ENCODE measurements at places on chromosomes 11 and 22.
A peak's percentile ranks its signal among the peaks of the same experiment; 100 is the strongest.

DNA sequence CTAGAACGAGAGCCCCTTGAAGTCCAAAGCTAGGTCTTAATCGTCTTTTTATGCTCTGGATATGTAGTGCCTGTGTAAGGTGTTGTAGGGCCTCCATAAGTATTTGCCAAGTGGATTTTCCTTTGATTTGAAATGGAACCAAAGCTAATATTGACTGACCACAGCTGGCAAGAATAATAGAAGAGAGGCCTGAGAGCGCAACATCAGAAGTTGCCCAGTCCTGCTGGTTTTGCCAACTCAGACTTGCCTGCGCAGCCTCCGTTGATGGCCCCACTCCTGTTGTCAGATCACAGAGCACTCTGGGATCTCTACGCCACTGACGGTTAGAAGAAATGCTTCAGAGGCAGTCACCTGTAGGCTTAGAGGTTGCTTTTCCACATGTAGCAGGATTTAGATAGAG is 251.2 kb downstream of the TENM4 start:
- DNase-seq, result no peak

DNA sequence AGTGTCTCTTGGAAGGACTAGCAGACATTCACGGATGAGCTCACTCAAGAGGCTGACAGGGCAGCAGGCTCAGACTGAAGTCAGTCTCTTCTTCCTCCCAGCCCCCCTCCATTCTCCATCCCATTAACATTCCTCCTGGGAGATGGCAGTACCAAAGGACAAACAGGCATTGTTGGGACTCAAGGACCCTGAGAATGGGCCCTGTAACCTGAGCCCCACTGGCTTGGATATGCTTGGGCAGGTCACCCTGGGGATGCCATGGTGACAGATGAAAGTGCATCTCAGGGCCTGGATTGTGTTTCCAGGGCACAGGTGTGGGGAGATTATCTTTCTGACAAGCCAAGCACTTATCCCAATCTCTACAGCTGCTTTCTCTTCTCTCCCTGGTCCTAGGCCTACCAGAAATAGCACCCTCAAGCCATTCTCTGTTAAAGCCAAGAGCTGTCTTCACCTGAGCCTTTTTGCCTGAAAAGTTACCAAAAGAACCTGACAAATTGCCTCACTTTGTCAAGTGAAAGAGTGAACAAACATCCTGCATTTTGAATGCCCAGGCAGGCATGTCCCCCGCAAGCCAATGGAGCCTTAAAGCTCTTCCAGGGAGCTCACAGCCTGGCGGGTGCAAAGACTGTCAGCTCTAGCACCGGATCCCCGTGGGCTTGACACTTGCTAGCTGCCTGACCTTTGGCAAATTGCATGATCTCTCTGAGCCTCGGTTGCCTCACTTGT is 366.0 kb upstream of the NARS2 start:
- DNase-seq, result no peak

GRCh38 chr11:73345481-73346160 is 30.6 kb upstream of the RELT start:
- no peak for DNase-seq

GRCh38 chr11:120658071-120658423 is 146.5 kb downstream of the GRIK4 start:
- no peak for DNase-seq

DNA sequence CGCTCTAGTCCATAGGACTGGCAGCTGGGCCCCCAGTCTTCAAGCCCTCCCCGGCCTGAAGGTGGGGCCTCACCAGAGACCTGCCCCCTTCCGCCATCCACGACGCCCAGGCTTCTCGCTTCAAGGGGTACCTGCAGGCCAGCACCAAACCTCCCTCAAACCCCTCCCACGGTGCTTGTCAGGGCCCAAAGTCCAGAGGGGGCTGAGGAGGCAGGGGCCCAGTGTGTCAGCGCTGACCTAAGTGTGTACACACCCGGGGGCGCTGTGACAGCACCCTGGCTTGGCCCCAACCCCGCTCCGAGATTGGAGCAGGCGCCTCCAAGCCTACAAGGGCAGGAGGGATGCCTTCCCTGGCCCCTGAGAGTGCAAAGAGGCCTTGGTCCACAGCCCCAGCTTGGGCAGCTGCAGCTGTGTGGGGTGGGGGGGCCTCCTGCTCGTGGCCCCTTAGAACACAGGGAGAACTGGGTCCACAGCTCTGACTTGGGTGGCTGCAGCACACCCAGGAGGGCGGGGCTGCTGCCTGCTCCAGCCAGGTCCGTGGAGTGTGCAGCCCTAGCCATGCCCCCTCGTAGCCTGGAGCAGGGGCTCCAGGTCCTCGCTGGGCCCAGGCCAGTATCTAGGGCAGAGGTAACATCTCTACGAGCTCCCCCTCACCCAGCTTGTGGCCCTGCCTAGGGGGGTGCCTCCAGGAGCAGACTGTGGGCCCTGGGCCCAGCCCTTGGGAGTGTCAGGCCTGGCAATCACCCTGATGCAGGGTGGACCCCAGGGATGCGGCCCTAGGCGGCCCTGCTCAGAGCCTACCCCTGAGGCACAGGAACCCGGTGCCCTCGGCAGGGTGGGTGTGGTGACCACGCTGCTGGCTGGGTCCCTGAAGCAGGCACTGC is 4.9 kb downstream of the SBF2 start:
- DNase-seq, result no peak

- DNase-seq, result no peak
These were observed 789.0 kb downstream of the KCNA4 start for GRCh38 chr11:29227811-29228210.

DNA sequence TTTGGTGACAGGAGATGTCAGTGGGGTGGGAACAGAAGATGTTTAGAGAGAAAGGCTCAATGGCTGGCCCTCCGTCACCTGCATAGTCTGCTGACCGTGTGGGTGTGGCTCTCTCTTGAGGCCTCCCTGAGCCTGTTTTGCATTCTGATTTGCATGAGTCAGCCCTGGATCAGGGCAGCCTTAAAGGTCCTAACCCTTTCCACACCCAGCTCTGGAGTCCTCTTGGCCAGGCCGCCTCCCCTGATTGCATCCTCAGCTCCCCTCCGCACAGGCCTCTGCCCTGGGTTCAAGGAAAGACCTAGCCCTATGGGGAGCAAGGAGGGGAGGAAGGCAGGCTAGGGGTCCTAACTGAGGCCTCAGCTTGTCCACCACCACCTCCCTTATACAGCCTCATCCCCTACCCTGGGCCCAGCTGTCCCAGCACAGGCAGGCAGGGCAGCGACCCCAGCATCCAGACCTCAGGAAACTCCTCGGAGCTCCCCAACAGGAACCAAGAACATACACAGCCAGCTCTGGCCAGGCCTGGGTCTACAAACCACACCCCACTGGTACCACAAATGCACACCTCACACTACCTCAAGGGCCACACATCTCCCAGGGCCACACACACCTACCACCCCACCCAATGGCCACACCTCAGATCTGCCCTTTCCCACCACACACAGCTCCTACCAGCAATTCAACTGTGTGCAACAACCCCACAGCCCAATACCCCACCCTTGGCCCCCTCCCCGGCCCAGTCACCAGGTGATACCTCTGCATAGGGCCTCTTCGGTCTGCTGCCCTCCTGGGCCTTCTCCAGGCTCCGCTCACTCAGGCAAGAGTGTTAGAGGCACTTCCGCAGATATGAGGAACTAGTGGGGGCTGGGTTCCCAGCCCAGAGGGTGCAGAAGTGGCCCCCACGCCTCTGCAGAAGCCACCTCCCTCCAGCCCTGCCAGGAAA is 13.7 kb downstream of the ARAP1 start:
- no peak for DNase-seq

DNA sequence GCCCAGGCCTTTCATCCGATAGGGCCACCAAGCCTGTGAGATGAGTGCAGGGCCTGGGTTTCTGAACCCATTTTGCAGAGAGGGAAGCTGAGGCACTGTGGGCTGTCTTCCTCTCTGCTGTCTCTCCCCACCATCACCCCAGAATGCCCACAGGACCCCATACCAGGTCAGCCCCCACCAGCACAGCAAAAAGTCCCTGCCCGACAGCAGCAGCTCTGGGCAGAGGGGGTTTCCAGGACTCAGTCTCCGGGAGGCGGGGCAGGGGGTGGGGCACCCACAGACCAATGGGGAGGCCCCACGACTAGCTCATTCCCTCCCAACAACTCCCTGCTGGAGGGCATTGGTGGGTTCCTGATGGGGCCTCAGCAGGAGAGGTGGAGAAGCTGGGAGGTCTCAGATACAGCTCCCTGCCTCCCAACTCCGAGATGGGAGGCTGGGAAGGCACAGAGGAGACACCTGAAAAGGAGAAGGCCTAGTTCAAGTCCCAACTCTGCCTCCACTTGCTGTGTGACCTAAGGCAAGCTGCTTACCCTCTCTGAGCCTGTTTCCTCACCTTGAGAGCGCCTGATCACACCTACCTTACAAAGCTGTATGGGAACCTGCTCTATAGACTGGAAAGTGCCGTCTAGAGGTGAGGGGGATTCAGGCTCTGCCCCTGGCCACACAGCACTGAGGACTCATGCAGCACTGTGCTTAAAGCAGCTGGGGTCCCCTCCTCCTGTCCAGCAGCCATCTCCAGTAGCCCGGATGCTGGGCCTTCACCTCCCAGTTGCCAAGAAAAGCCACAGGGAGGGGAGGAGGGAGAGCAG is 3.5 kb downstream of the CBX7 start:
- peak; percentile 46 for DNase-seq

- peak; percentile 51 for DNase-seq
These were observed 15.2 kb upstream of the SORL1-AS1 start for GRCh38 chr11:121467965-121468364.

- no peak for DNase-seq
These were observed 55.5 kb downstream of the ABTB2 start for GRCh38 chr11:34302046-34302921.

GRCh38 chr11:43810929-43811596 is 69.6 kb upstream of the ALKBH3 start:
- DNase-seq, result no peak

- no peak for DNase-seq
These were observed 117.3 kb downstream of the CEP164 start for GRCh38 chr11:117444711-117445658.

GRCh38 chr11:106937111-106937510 is 81.2 kb downstream of the GUCY1A2 start:
- DNase-seq, result no peak

- no peak for DNase-seq
These were observed 22.0 kb downstream of the PARVA start for GRCh38 chr11:12399355-12399754.

DNA sequence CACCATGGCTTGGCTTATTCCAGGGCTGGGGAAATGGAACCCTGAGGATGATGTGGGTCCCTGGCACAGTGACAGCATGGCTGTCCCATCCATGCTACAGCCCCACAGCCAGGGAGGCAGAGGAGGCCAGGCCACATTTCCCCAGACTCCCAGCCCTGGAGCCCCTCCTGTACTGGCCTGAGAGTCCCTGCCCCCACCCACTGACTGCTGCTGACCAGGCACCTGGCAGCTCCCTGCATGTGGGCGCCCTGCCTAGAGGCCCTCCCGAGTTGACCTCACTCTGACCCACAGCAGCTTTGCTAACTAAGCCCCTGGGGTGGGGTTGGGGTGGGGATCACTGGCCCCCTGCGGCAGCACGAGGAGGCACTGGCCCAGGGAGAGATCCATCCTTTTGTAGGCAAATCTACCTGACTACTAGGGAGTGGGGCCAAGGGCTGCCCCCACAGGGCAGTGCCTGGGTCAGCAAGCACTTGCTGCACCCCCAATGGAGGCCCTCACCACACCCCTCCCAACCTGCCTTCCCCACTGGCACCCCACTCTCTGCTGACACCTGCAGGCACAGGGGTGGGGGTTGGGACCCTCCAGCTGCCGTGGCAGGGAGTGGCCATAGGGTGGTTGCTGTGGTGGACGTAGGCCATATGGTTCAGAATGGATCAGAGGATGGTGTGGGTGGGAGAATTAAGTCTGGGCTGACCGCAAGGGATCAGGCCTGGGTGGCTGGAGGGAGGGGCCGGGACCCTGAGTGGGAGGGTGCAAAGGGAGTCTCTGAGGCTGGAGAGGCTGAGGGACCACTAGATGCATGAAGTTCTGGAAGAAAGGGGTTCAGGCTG is 17.4 kb downstream of the ARVCF start:
- no peak for DNase-seq

DNA sequence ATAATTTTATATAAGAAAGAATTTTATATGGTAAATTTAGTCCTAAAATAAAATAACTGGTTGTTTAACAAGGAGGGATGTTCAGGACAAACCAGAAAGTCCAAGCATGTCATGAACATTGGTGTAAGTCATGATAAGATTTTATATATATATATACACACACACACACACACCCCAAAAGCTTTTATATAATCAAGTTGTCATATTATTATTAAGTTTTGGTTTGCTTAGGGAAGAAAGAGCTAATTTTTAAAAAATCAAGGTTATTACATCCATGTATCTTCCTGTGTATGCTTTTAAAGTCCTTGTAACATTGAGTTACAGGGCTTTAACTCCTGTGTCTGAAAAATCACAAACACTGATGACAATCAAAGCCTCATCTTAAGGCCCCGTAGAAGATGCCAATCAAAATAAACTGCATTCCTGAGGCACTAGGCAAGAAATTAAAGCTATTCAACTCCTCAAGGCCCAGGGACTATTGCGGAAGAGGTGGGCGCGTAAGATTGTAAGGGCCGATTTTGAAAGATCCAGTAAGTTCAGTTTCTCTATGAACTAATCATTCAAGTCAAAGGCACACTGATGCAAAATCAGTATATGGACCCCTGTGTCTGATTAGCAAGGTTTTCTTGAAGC is 16.8 kb downstream of the APOL6 start:
- no peak for DNase-seq

- no peak for DNase-seq
These were observed 249.0 kb downstream of the DYNC2H1 start for GRCh38 chr11:103358251-103358650.

DNA sequence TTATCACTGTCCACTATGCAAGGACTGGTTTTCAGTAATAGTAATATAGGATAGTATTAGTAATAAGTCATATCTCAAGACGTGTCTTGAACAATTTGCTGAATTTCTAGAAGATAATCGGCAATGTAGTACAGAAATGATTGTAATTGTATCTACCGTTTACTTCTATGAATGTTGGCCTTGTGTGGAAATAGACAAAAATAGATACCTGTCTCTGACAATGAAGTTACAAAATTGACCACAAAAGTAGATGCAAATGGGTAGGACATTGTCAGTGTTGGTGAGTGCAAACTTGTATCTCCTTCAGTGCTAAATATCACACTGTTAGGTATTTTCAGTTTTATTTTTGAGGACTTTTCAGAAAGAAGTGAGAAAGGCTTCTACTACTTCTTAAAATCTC is 43.1 kb downstream of the SVIP start:
- DNase-seq, result no peak

GRCh38 chr11:74838188-74838587 is 89.5 kb downstream of the RNF169 start:
- no peak for DNase-seq

GRCh38 chr11:29844701-29845379 is 172.0 kb downstream of the KCNA4 start:
- DNase-seq, result no peak

All from stimulated activated CD4-positive, alpha-beta T cell treated with anti-CD3 and anti-CD28 coated beads, Interleukin-15, amount 100 ng/mL, for 1 hour (primary cell).